CD4-positive, alpha-beta T cell treated with Interleukin-6 at 100 ng/mL for 8 hours (primary cell): ENCODE measurements at places on chromosomes 7 and 10.

DNA sequence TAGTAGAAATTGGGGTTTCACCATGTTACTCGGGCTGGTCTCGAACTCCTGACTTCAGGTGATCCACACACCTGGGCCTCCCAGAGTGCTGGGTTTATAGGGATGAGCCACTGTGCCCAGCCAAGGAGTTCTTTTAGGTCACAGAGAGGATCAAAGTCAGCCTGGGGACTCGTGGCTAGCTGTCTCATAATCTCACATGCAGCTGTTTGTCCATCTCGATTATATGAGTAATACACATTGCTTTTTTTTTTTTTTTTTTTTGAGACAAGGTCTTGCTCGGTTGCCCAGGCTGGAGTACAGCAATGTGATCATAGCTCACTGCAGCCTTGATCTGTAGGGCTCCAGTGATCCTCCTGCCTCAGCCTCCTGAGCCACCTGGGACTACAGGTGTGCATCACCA lies 2.2 kb downstream of the IFT22 start:
- DNase-seq: no peak

DNA sequence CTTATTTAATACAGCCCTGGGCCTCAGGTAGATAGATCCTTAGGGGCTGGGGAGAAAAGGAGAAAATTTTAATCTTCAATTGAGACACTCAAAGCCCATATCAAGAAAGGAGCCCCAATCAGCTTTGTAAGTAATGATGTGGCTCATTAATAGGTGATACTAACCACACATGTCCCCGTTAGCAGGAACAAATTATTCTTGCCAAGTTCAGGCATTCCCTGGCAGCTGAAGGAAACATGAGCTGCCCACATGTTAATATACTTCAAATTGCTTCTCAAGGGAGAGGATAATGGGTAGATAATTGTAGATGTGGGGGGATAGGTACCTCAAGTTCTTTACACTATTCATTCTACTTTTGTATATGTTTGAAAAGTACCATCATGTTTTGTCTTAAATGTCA lies 14.5 kb downstream of the IFIT5 start:
- DNase-seq: no peak

GRCh38 chr7:60017-60675 lies 132.2 kb upstream of the FAM20C start:
- DNase-seq: no peak

DNA sequence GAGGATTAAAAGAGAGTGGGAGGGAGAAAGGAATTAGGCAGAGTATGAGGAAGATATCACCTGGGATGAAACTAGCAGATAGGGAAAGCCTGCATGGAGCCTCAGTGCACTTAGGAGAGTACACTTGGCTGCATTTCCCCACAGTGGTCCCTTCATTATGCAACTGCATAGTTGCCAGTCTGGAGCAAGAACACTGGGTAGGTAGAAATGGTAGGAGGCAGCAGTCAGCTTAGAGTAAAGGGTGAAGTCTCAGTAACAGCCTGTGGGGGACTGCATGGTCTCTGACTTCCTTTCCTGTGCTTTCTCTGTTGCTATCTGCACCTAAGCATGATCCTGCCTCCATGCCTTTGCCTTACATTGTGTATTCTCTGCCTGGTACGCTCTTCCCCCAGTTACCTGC lies 14.0 kb upstream of the PCGF5 start:
- no peak for DNase-seq

GRCh38 chr10:113897693-113898618 lies 43.5 kb downstream of the NHLRC2 start:
- no peak for DNase-seq

GRCh38 chr7:124330731-124331407 lies 298.0 kb upstream of the TMEM229A start:
- no peak for DNase-seq

DNA sequence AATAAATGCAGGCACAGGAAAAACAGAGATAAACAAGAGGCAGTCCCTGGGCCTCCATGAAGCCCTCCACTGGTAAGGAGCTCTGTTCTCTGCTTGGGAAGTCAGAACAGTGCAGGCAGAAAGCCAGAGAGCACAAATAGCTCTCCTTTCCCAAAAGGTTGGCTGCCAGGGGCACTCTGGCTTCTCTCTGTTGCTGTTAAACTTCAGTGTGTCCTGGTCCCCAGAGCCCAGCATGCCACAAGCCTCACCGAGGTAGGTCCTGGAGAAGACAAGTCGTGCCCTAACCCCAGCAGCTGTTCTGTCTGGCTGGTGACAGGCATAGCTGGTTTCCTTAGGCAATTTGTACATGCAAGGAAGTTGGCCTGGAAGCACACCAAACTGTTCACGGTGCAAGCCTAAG lies 17.3 kb downstream of the SLC16A12 start:
- no peak for DNase-seq

DNA sequence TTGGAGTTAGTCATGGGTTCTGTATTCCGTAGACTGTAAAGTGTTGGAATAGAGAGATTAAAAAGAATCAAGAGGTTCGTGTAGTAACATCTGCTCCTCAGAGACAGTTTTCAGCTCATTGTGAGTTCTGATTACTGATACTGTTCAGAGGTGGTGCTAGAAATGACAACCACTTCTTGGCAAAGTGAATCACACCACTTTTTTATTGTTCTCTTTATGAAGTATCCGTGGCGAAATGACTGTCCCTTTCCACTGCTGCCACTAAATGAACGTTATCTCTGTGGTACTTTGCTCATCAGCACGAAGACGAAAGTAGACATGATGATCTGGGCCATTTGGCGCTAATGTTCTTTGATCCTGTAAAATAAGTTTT lies 860 bp downstream of the RPP30 start:
- no peak for DNase-seq

- DNase-seq: no peak
Measured at GRCh38 chr7:143936087-143937009, 1.3 kb downstream of the OR2F2 start.

GRCh38 chr7:117019287-117019686 lies 66.0 kb downstream of the ST7 start:
- DNase-seq: no peak

DNA sequence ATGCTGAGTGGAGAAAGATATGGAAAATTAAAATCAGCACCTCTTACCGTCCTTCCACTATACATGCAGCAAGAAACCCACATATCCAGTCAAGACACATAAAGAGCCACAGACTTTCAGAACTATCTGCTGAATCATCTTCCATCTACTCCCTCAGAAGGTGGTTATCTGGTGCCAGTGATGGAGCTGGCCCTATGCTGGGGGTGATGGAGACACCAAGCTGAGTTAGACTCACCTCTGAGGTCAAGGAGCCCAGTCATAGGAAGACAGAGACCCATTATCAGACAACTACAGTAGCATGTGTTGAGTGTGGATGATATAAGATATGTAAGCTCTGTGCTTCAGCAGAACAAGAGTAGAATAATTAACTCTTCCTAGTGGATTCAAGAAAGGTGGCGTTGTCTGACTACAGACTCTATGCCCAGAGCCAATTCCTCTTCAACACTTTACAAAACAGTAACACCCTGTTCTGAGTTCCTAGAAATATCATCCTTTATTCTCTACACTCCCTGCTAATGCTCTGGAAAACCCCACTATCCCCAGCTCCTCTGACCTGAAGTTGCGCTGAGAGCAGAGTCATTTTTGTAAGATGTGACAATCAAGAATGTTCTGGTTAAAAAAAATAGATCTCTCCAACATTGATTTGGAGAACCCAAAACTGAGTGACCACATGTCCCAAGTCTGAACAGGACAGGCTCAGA lies 14.3 kb downstream of the CYP3A5 start:
- no peak for DNase-seq

GRCh38 chr7:20745702-20746101 lies 41.0 kb downstream of the SP8 start:
- no peak for DNase-seq

- DNase-seq: no peak
Measured at GRCh38 chr7:149027055-149027454, 1.2 kb downstream of the PDIA4 start.

DNA sequence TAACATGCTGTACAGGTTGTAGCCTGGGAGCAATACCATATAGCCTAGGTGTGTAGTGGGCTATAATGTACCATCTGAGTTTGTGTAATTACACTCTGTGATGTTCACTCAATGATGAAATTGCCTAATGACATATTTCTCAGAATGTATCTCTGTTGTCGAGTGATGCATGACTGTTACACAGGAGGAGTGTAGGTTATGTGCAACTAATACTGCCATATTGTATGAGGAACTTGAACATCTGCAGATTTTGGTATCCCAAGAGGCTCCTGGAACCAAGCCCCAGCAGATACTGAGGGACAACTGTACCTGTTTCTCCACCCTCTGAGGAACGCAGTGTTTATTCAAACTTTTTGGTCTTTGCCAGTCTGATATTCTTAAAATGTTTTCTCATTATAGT lies 38.6 kb downstream of the NACAD start:
- no peak for DNase-seq

- DNase-seq: no peak
Measured at GRCh38 chr7:149873970-149874643, 338 bp downstream of the ATP6V0E2 start.

- DNase-seq: no peak
Measured at GRCh38 chr7:149729983-149730801, 43.2 kb downstream of the ZNF467 start.

DNA sequence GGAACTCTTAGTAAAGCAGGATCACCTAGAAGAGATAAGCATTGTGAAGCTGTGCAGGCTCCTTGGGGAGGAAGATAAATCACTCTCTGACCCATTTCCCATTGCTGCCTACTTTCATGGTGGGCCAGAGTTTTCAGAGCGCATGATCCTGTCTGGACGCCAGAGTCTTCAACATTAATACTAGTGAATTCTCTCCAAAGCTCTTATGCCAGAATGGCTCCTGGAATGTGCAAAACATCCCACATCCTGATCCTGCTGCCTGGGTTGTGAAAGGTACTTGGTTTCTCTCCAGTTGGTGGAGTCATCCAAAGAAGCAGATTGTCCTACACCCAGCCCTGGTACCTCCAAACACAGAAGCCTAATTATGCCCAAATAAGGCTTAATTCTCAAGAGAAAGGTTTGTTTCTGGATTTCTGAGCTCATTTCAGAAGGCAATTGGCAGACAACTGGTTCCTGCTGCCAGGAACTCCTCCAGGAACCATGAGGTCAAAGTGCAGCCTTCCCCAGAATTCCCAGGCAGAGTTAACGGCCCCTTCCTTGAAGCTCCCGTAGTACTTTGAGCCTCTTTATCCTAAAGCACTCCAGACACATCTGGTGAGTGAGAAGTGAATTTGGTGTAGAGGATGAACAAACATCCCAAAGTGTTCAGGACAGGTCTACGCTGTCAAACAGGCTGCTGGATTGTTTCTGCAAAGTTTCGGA lies 495.2 kb downstream of the PLXNA4 start:
- DNase-seq: no peak

- DNase-seq: no peak
Measured at GRCh38 chr10:97690133-97690532, 3.1 kb upstream of the AVPI1 start.

DNA sequence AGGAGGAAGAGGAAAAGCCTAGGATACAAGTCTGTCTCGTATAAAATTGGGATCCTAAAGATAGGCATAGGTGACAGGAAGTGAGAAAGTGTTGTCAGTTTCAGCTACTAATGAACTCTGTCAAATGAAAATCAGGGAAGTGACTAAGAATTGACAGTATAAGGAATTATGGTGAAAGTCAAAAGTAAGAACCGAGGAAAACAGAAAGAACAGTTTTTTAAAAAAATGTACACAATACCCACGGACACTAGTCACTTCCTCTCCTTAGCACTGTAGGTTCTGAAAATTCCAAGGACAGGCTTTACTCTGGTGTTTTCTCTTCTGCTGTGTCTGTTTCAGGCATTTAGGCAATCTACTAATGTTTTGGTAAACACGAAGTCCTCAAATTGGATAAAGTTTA lies 42.3 kb downstream of the ATAD1 start:
- no peak for DNase-seq

DNA sequence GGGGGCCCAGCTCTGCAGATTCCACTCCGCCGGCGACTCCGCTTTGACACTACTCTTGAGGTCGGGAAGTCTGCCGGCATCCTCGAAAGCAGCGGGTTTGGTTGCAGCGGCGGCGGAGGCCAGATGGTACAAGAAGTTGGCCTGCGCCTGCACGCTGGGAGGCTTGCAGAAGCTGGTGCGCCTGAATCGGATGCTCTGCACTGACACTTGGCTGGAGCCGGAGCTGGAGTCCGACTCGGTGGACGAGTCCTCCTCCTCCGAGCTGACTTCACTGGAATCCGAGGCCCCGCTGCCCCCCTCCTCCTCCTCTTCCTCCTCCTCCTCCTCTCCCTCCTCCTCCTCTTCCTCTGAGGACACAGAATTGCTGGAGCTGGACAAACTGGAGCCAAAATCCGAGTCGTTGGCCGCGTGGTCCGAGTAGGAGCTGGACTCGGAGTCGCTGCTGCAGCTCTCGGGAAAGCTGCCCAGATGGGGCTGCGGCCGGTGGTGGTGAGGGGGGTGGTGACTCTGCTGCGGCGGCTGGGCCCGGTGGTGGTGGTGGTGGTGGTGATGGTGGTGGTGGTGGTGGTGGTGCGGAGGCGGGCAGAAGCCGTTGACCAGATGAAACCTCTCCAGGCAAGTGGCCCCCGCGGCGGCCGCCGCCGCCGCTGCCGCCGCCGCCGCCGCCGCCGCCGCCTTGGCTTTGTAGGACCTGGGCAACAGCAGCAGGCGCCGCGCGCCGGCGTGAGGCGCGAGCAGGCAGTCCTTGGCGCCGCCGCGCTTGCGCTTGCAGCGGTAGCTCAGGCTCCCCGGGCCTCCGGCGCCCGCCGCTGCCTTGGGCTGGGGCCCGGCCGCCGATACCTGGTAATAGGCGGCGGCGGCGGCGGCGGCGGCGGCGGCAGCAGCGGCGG lies 9.0 kb downstream of the SKIDA1 start:
- DNase-seq: no peak
